ENCODE measurements at places on chromosomes 16 and 17.

- no peak for DNase-seq
Measured at GRCh38 chr16:15866451-15866850, 9.6 kb upstream of the MYH11 start.

GRCh38 chr16:11047939-11048800, 103.8 kb downstream of the CLEC16A start:
- DNase-seq: no peak

GRCh38 chr16:14377326-14377725, 252.7 kb downstream of the PARN start:
- DNase-seq: no peak

GRCh38 chr16:87715658-87716057, 50.1 kb downstream of the KLHDC4 start:
- DNase-seq: no peak

GRCh38 chr17:2710803-2711607, 559 bp downstream of the CLUH start:
- peak; percentile 41 for DNase-seq

- no peak for DNase-seq
Measured at GRCh38 chr16:21710938-21711337, 47.2 kb downstream of the OTOA start.

DNA sequence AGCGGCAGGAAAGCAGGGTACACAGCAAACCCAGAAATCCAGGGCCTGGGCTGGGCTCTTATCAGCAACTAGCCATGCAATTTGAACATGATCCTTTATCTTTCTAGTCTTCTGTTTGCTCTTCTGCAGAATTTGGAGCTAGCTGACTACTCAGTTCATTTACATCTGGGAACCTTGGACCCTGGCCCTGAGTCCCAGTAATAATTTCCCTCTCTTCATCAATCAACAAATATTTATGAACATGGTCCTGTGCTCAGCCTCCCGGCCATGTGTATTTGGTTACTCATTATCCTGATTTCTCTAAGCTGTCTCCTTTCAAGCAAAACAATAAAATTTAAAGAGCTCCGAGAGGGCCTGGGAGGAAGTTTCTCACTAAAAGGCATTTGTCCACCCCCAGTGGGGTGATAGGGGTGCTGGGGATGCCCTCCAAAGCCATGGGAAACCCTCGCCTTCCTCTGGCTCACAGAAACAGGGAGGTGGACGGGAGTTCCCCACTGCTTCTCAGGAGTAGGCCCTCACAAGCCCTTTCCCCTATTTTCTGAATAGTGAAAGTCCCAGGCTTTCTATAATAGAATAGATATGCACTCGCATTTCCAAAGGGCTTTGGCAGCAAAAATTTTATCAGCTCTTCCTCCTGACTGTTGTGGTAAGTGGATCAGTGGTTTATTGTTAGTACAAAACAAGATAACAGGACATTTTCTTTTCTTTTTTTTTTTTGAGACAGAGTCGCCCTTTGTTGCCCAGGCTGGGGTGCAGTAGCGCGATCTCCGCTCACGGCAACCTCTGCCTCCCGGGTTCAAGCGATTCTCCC, 6.9 kb upstream of the WDR59 start:
- DNase-seq: no peak

DNA sequence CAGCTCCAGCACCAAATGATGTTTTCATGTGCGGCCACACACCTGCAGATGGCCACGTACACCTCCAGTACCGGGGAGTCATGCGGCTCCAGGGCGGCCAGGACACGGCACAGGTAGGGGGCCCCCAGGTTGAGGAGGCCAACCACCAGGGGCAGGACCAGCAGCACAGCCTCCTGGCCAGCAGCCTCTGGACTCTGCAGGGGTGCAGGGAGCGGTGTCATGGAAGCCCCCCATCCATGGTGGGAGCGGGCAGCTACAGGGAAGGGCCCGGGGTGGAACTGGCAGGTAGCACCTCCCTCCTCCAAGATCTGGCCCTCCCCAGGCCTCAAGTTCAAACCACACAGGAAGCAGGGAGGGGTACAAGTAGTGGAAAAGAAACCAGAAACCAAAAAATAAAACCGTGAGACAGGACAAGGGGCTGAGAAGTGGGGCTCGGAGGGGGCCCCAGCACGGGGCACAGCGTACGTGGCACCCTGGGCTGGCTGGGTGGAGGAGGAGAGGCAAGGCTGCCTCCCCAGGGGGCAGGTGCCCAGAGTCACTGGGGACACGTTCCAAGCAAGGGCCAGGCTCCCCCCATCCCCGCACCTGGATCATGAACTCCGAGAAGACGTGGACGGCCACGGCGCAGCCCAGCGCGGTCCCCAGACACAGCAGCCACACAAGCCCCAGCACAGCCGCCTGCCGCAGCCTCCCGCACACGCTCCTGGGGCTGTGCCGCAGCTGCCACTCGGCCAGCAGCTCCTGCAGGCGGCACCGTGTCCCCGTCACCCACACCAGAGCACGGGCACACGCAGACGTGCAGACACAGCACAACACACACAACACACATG, 7.4 kb downstream of the TMC6 start:
- DNase-seq: peak; percentile 46

- no peak for DNase-seq
Measured at GRCh38 chr16:49726155-49726554, 129.8 kb downstream of the ZNF423 start.

DNA sequence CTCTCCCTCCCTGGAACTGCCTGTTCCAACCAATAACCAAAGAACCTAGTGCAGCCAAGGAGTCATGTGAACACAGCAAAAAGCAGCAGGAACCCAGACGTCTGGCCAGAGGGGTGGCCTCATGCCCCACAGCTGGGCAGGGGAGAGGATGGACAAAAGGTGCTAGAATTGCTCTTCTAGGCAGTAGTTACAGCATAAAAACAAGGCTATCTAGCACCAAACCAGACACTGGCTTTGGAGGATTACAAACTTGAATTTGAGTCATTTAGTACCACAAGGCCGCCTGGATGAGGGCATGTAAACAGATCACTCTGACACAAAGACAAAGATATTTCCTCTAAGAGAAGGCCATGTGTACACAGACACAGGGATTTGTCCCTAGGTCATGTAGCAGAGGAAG, 423.3 kb upstream of the MAF start:
- DNase-seq: no peak

DNA sequence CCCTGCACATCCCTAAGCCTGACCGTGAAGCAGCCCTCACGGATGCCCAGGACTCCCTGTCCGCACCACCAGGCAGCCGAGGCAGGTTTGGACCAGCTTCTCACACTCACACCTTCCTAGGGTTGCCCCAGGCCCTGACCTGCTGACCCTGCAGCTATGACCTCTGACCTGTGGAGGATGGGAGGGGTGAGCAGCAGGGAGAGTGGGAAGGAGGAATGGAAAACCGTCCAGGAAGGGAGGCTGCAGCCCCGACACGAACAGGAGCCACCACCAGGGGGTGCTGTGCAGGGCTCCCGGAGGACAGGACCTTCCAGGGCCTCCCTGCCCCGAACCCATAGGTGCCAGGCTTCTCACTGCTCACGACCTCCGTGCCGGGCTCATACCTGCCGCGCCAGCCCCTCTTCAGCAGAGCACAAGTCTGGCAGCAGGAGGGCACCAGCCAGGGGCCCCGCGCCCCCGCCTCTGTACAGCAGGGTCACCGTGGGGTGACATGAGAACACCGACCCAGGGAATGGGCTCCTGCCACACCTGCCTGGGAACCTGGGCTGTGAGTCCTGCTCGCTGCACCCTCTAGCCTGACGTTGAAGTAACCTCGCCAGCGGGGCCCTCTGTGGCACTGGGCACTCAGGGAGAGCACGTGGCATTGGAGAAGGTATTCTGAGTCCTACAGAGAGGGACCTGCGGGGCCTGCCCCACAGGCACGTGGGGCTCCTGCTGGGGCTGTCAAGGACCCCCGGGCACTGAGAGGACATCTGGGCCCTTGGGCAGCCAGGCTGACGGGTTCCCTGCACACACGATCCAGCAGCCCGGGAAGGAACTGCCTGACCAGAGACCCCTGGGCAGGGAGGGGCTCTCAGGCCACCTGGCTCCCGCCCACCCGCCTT, 37.6 kb downstream of the CTU2 start:
- DNase-seq: peak; percentile 76

DNA sequence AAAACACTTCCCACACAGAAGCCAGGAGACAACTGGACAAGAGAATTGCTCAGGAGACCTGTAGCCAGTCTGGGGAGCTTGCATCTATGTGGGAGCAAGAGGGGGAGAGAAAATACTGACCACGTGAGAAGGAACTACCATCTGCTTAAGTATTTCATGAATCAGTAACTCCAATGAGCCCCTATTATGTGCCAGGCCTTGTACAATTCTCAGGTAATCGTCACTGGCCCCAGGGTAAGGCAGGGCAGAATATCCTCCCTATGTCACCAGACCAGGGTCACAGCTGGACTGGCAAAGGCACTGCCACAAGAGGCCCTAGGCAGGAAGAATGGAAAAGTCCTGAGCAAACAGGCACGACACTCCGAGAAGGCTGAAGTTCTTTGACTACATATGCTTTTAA, 25.9 kb downstream of the USP7 start:
- no peak for DNase-seq

GRCh38 chr17:70119983-70120382, 45.0 kb downstream of the KCNJ16 start:
- no peak for DNase-seq

DNA sequence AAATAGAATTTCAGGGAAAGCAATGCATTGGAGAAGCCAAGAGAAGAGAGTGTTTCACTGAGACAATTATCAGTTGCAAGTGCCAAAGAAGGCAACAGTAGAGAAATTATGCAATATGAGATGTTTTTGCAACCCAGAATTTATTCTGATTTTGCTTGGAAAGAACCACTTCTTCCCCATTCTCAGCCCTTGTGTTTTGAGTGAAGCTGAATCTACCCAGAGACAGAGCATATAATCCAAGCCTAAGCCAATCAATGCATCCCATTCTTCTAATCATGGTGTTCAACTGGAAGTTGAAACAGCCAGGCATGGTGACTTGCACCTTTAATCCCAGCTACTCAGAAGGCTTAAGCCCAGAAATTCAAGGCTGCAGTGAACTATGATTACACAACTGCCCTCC, 6.9 kb upstream of the SCNN1G start:
- DNase-seq: no peak

- DNase-seq: no peak
Measured at GRCh38 chr17:56540836-56541235, 52.7 kb upstream of the NOG start.

GRCh38 chr16:79981814-79982213, 381.3 kb upstream of the MAF start:
- DNase-seq: no peak

DNA sequence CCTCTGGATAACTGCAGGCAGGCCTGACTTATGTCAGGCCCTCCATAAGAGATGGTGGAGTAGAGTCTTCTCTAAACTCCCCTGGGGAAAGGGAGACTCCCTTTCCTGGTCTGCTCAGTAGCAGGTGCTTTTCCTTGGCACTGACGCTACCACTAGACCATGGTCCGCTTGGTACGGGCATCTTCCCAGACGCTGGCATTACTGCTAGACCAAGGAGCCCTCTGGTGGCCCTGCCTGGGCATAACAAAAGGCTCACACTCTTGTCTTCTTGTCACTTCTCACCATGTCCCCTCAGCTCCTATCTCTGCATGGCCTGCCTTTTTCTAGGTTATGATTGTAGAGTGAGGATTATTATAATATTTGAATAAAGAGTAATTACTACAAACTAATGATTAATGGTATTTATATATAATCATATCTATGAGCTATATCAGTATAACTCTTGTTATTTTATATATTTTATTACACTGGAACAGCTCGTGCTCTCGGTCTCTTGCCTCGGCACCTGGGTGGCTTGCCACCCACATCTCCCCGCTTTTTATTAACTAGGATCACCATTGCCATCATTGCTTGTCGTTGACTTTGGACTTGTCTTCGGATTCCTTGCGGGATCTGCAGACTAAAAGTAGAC, 59.8 kb upstream of the ARL4D start:
- DNase-seq: peak; percentile 70

DNA sequence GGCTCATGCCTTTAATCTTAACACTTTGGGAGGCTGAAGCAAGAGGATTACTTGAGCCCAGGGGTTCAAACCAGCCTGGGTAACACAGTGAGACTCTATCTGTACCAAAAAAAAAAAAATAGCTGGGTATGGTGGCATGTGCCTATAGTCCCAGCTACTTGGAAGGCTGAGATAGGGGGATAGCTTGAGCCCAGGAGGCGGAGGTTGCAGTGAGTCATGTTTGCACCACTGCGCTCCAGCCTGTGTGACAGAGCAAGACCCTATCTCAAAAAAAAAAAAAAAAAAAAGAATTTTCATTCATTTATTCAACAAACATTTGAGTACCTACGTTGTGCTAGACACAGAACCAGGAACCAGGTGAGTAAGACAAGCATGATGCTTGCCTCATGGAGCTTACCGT, 73.6 kb upstream of the MRTFB start:
- no peak for DNase-seq

DNA sequence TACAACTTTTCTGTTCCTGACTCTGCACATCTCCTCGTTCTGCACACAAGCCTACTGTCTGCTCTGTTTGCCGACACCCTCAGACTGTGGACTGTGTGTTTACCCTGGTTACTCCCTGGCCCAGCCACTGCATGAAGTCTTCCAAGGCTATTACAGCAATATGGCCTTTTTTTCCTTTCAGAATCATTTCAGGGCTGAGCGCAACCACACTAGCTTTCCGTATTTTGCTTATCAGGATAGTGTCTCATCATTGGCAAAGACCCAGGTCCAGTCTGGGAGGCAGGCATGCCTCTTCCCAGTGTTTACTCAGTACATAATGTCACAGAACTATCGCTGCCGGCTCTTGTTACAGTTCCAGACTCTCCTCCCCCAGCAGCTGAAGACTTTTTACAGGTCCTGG, 10.1 kb downstream of the DNAH9 start:
- DNase-seq: no peak

- DNase-seq: no peak
Measured at GRCh38 chr17:39871801-39872200, 3.8 kb downstream of the ZPBP2 start.

DNA sequence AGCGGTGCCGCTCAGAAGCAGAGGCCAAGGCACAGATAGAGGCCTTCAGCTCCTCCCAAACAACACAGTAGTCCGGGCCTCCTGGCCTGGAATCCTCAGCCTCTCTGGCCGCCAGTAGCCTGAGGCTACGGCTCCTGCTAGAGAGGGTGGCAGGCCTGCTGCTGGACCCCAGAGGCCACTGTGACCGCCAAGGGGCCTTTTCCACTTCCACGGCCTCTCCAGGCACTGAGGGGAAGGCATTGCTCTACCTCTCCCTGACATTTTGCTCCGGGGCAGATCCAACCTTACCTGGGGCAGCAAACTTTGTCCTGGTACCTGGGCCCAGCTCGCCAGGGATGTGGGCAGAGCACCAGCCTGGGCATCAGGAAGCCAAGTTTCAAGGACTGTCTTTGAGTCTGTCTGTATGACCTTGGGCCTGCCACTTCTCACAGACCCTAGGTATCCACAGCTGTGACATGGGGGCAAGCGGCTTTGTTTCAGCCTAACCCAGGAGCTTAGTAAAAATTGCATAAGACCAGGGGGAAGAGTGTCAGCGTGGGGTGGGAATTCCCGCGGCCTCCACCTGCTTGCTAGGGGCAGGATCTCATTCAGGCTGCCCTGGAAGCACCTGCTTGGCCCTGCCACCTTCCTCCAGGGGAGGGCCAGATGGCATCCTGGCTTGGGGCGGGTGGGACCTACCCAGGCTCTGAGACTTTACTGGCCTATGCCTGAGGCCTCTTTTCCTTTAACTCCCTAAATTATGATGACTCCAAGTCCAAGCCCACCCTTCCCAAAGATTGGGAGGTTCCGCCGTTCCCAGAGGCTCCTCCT, 33.2 kb downstream of the ADGRG5 start:
- no peak for DNase-seq

GRCh38 chr16:3501783-3502400, 1.1 kb downstream of the CLUAP1 start:
- no peak for DNase-seq

GRCh38 chr16:78773291-78773702, 673.8 kb downstream of the WWOX start:
- peak; percentile 50 for DNase-seq

- DNase-seq: no peak
Measured at GRCh38 chr16:87165151-87165550, 152.0 kb downstream of the C16orf95 start.
